ENCODE measurements at places on chromosomes 7 and 10. TPM values are rescaled to one million over a fixed set of nuclear protein-coding genes. Genes with fewer than 3 reads are reported as not detected.

- no peak for DNase-seq
These were observed 2.0 kb downstream of the EN2 start for GRCh38 chr7:155459700-155460461.

DNA sequence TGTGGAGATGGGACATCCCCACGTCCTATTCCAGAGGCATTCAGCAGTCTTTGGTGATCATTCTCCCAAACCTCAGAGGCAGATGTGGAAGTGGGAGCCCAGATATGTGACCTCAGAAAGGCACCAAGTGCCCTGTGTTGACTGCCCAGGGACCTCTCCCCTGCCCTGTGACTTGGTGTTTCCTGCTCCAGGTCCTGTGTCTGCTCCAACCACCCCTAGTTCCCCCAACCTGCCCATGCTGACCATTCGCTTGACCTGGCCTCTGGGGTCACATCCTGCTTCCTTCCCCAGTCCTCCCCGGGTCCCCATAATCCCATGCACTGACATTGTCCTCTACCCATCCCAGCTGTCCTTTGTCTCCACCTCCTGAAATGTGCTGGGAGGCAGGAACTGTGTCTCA is 7.6 kb downstream of the CYP26A1 start:
- DNase-seq: no peak

- DNase-seq: no peak
These were observed 34.1 kb upstream of the NKX6-2 start for GRCh38 chr10:132820056-132820455.

Gene ZPBP
- total RNA-seq: not detected

Gene ZNF425
- 0.72 TPM for total RNA-seq

Measured in right cardiac atrium (tissue), 5 donors.